ENCODE measurements at places on chromosomes 2 and 18. TPM values are rescaled to one million over a fixed set of nuclear protein-coding genes. Genes with fewer than 3 reads are reported as not detected.

The ABCG5 gene
- total RNA-seq, result not detected

The FAM124B gene
- 0.11 TPM for total RNA-seq

The LOXHD1 gene
- total RNA-seq, result not detected

The SSB gene
- total RNA-seq, result 111 TPM

The KCNS3 gene
- not detected for total RNA-seq

The TRIM43 gene
- not detected for total RNA-seq

The SCYGR8 gene
- not detected for total RNA-seq

The INPP5D gene
- total RNA-seq, result 43.1 TPM

The LRATD1 gene
- not detected for total RNA-seq

The MBOAT2 gene
- total RNA-seq, result 3.5 TPM

The MYOM1 gene
- 0.59 TPM for total RNA-seq

The ASPRV1 gene
- 0.42 TPM for total RNA-seq

The CFAP221 gene
- total RNA-seq, result not detected

The WDCP gene
- 27.1 TPM for total RNA-seq

The NDC80 gene
- 57.3 TPM for total RNA-seq

The IL36G gene
- total RNA-seq, result not detected

The ADRA2B gene
- 0.25 TPM for total RNA-seq

The PDCD1 gene
- 53.0 TPM for total RNA-seq
